ENCODE measurements at places on chromosomes 2 and 18. TPM values are rescaled to one million over a fixed set of nuclear protein-coding genes. Genes with fewer than 3 reads are reported as not detected.
A peak's percentile ranks its signal among the peaks of the same experiment; 100 is the strongest.

GRCh38 chr2:31945572-31945935, 65.3 kb downstream of the MEMO1 start:
- H3K4me1 ChIP-seq, result peaks cover 12% of the 10 kb centered on the region
- no peak overlapping the region for H3K27ac ChIP-seq
- H3K4me3 ChIP-seq, result no peak overlapping the region
- H3K27me3 ChIP-seq, result no peaks in the 10 kb centered on the region

GRCh38 chr2:80531319-80531718, 226.8 kb upstream of the LRRTM1 start:
- no peak overlapping the region for H3K27ac ChIP-seq
- H3K4me1 ChIP-seq, result peaks cover 3% of the 10 kb centered on the region
- no peak overlapping the region for H3K4me3 ChIP-seq
- no peaks in the 10 kb centered on the region for H3K36me3 ChIP-seq
- no peaks in the 10 kb centered on the region for H3K27me3 ChIP-seq

DNA sequence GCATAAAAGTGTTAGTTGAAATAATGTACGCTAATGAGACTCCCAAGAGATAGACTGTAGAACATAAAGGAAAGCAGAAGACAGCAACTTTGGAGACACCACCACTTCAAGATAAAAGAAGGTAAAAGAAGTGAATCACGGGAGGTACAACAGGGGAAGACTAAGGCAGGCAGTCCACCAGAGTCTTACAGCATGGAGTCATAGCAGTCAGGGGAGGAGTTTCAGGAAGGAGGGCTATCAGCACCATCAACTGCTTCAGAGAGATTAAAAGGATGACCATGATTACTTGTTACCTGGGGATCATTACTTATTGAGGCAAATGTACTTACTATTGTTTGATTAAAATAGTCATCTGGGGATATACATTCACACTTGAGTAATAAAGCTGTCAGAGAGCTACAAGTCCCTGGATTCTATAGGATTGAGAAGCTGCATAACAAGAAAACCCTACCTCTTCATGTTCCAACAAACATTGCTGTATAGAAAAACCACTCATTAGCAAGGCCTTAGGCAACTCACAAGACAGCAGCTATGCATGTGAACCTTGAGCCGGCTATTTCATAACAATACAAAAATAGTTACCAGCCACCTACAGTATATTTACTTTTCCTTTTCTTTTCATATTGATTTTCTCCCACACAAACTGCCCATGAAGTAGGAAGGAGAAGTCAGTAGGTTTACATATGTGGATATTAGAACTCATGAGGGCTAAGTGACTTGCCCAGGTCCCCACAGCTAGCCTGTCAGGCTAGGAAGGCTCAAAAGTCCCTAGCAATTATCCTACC, 101.7 kb downstream of the PDE11A start:
- no peak overlapping the region for H3K4me3 ChIP-seq
- H3K27ac ChIP-seq, result no peak overlapping the region
- no peaks in the 10 kb centered on the region for H3K27me3 ChIP-seq

DNA sequence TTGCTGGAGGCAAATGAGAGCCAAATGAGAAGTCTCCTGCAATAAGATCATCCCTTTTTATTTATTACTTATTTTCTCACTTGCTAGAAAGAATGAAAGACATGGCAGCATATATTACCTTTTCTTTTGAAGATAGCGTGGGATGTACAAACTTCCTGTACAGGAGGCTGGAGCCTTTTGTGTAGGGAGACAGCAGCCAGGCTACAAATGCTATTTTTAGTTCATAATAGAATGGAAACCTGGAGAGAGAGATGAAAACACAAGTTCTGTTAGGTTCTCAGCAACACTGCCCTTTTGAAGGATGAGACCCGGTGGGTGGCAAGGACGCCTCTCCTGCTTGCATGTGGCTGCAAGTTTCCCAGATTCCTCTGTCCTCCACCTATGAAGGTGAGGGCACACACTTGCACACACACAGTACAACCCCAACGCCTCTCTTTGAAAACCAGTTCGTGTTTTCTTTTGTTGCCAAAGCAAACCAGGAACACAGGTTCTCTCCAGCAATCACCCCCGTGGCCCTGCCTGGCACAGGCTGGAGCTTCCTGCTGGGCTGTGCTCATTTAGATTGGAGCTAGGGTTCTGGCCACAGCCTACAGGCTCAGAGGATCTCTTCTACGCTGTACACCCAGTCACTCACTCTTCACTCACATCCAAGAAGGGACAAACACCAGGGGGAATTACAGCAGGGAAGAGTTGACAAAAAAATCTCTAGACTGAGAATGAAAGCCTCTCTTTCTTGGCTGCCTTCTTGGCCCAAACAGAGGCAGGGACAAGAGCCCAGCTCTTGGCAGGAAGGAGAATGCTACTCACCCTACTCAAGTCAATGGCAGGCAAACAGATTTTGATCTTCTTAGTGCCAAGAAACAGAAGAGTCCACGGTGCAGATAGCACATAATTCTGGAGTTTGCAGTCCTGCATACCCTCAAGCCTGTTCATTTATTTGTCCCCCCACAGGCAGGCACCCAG, 55.6 kb downstream of the MRPL35 start:
- peaks cover 27% of the 10 kb centered on the region for H3K4me1 ChIP-seq
- H3K27me3 ChIP-seq, result peaks cover 1% of the 10 kb centered on the region
- no peak overlapping the region for H3K4me3 ChIP-seq
- no peaks in the 10 kb centered on the region for H3K36me3 ChIP-seq

- H3K27ac ChIP-seq, result peak overlapping the region; percentile 96
- H3K4me1 ChIP-seq, result peaks cover 16% of the 10 kb centered on the region
- H3K27me3 ChIP-seq, result no peaks in the 10 kb centered on the region
- H3K36me3 ChIP-seq, result peaks cover 3% of the 10 kb centered on the region
Observed at GRCh38 chr2:187890690-187891089, 336.5 kb upstream of the TFPI start.

DNA sequence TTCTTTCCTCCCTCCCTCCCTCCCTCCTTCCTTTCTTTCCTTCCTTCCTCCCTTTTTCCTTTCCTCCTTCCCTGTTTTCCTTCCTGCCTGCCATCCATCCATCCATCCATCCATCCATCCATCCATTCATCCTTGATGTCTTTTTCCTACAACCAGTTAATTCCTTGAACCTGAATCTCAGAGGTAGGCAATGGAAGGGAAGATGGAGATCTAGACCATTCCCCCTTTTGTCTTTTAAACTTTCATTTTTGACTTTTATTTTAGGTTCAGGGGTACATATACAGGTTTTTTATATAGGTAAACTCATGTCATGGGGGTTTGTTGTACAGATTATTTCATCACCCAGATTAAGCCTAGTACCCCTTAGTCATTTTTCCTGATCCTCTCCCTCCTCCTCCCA, 97.4 kb downstream of the OSBPL6 start:
- H3K4me3 ChIP-seq, result no peak overlapping the region
- H3K27me3 ChIP-seq, result peaks cover 1% of the 10 kb centered on the region
- peaks cover 4% of the 10 kb centered on the region for H3K4me1 ChIP-seq
- DNase-seq, result no peak
- no peak overlapping the region for H3K27ac ChIP-seq

Gene SLC16A14
- 0.18 TPM for total RNA-seq

Gene NTSR2
- not detected for total RNA-seq

Gene MFSD2B
- not detected for total RNA-seq

Gene AQP12B
- not detected for total RNA-seq
